ENCODE measurements at places on chromosomes 1 and 21. TPM values are rescaled to one million over a fixed set of nuclear protein-coding genes. Genes with fewer than 3 reads are reported as not detected.
A peak's percentile ranks its signal among the peaks of the same experiment; 100 is the strongest.

GRCh38 chr1:44941424-44942324 lies 44.7 kb downstream of the EIF2B3 start:
- H3K4me3 ChIP-seq = no peak overlapping the region
- no peaks in the 10 kb centered on the region for H3K27me3 ChIP-seq
- H3K36me3 ChIP-seq = no peaks in the 10 kb centered on the region
- no peak for DNase-seq

The SPRR2F gene
- total RNA-seq = not detected

DNA sequence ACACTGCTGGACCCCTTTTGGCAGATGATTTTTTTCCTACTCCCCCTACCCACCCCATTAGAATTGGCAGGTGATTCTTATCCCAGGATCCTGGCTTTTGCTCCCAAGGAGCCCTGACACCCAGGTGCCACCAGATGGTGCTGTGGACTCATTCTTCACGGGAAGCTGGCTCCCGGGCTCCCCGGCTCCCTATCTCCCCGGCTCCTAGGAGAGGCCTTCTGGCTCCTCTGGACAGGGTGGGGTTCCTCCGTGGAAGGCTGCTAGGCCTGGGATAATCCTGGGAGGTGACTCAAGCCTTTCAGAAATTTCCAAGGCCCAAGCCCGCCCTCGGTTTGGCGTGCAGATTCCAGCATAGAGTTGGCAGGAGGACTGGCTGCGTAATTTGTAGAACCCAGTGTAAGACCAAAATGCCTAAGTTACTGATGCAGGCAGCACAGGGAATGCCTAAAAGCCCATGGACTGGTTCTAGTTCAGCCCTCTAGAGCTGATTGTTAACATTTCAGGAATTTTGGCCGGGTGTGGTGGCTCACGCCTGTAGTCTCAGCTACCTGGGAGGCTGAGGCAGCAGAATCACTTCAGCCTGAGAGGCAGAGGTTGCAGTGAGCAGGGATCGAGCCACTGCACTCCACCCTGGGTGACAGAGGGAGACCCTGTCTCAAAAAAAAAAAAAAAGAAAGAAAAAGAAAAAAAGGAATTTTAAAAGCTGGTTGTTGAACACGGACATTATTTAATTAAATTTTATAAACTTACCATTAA lies 6.8 kb upstream of the BSDC1 start:
- H3K27ac ChIP-seq = peak overlapping the region; percentile 79
- no peaks in the 10 kb centered on the region for H3K36me3 ChIP-seq
- H3K4me3 ChIP-seq = no peak overlapping the region
- peak; percentile 90 for DNase-seq

The OXCT2 gene
- 0.41 TPM for total RNA-seq

The LHX8 gene
- not detected for total RNA-seq

- no peak overlapping the region for H3K27ac ChIP-seq
- no peak for DNase-seq
- H3K4me3 ChIP-seq = no peak overlapping the region
Observed at GRCh38 chr1:48341221-48341620, 118.7 kb downstream of the SLC5A9 start.

- H3K4me3 ChIP-seq = no peak overlapping the region
- H3K27me3 ChIP-seq = no peaks in the 10 kb centered on the region
- no peaks in the 10 kb centered on the region for H3K4me1 ChIP-seq
- DNase-seq = no peak
Observed at GRCh38 chr1:46790446-46791101, 8.3 kb upstream of the CYP4B1 start.

The PPP1R8 gene
- 32.2 TPM for total RNA-seq

GRCh38 chr21:38994042-38994441 lies 188.3 kb downstream of the ETS2 start:
- H3K27ac ChIP-seq = peak overlapping the region; percentile 76
- no peaks in the 10 kb centered on the region for H3K36me3 ChIP-seq
- H3K4me1 ChIP-seq = no peaks in the 10 kb centered on the region
- H3K4me3 ChIP-seq = no peak overlapping the region
- DNase-seq = no peak

- no peak overlapping the region for H3K27ac ChIP-seq
- no peaks in the 10 kb centered on the region for H3K36me3 ChIP-seq
- H3K27me3 ChIP-seq = no peaks in the 10 kb centered on the region
- no peak overlapping the region for H3K4me3 ChIP-seq
Observed at GRCh38 chr1:175089136-175089718, 21.6 kb downstream of the TNN start.

- no peak overlapping the region for H3K4me3 ChIP-seq
- no peak overlapping the region for H3K27ac ChIP-seq
- H3K4me1 ChIP-seq = no peaks in the 10 kb centered on the region
- DNase-seq = no peak
- no peaks in the 10 kb centered on the region for H3K27me3 ChIP-seq
Observed at GRCh38 chr1:112762541-112763500, 47.7 kb upstream of the PPM1J start.

The NHLH1 gene
- total RNA-seq = not detected

GRCh38 chr1:45014321-45015028 lies 2.4 kb downstream of the UROD start:
- peaks cover 13% of the 10 kb centered on the region for H3K36me3 ChIP-seq
- H3K4me1 ChIP-seq = peaks cover 44% of the 10 kb centered on the region
- peak; percentile 93 for DNase-seq
- H3K4me3 ChIP-seq = no peak overlapping the region
- H3K27ac ChIP-seq = peak overlapping the region; percentile 64
- H3K27me3 ChIP-seq = no peaks in the 10 kb centered on the region

GRCh38 chr1:236864996-236865817 lies 70.1 kb downstream of the MTR start:
- no peak overlapping the region for H3K4me3 ChIP-seq
- DNase-seq = no peak
- H3K27me3 ChIP-seq = no peaks in the 10 kb centered on the region
- peaks cover 12% of the 10 kb centered on the region for H3K4me1 ChIP-seq

The CLDN8 gene
- not detected for total RNA-seq

- H3K4me3 ChIP-seq = no peak overlapping the region
- no peak overlapping the region for H3K27ac ChIP-seq
- H3K4me1 ChIP-seq = no peaks in the 10 kb centered on the region
- DNase-seq = no peak
Observed at GRCh38 chr1:16091296-16091695, 17.8 kb upstream of the FAM131C start.

- no peak overlapping the region for H3K4me3 ChIP-seq
- no peak for DNase-seq
- H3K4me1 ChIP-seq = no peaks in the 10 kb centered on the region
- H3K36me3 ChIP-seq = no peaks in the 10 kb centered on the region
Observed at GRCh38 chr1:110174961-110175360, 24.7 kb downstream of the SLC6A17 start.

The SYCP1 gene
- not detected for total RNA-seq

GRCh38 chr1:182889997-182890396 lies 50.9 kb downstream of the DHX9 start:
- H3K36me3 ChIP-seq = no peaks in the 10 kb centered on the region
- H3K27ac ChIP-seq = no peak overlapping the region
- H3K4me1 ChIP-seq = no peaks in the 10 kb centered on the region
- H3K27me3 ChIP-seq = no peaks in the 10 kb centered on the region
- DNase-seq = no peak

- no peak overlapping the region for H3K4me3 ChIP-seq
- H3K27ac ChIP-seq = no peak overlapping the region
- no peaks in the 10 kb centered on the region for H3K36me3 ChIP-seq
- peaks cover 95% of the 10 kb centered on the region for H3K4me1 ChIP-seq
- no peaks in the 10 kb centered on the region for H3K27me3 ChIP-seq
Observed at GRCh38 chr21:15054089-15054488, 10.7 kb downstream of the NRIP1 start.

DNA sequence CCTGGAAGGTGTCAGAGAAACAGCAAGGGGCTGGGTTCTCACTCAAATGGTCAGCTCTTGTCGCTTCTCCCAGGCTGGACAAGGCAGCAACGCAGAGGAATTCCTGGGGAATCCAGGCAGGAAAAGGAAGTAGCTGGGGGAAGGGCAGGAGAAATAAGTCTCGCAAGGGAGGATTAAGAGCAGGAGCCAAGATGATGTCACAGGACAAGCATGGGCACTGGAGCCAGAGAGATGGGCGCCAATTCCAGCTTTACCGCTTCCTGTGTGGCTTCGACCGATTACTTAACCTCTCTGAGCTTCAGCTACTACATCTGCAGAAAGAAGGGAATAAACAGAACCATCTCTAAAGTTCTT lies 70.5 kb downstream of the SSBP3 start:
- no peaks in the 10 kb centered on the region for H3K36me3 ChIP-seq
- peak overlapping the region; percentile 54 for H3K27ac ChIP-seq
- peak; percentile 70 for DNase-seq
- H3K4me3 ChIP-seq = no peak overlapping the region
- no peaks in the 10 kb centered on the region for H3K27me3 ChIP-seq

The LMO4 gene
- total RNA-seq = 16.4 TPM

GRCh38 chr21:46156378-46156645 lies 933 bp upstream of the FTCD start:
- no peak overlapping the region for H3K27ac ChIP-seq
- no peak overlapping the region for H3K4me3 ChIP-seq
- peaks cover 12% of the 10 kb centered on the region for H3K4me1 ChIP-seq
- no peaks in the 10 kb centered on the region for H3K36me3 ChIP-seq
- no peak for DNase-seq
- no peaks in the 10 kb centered on the region for H3K27me3 ChIP-seq

DNA sequence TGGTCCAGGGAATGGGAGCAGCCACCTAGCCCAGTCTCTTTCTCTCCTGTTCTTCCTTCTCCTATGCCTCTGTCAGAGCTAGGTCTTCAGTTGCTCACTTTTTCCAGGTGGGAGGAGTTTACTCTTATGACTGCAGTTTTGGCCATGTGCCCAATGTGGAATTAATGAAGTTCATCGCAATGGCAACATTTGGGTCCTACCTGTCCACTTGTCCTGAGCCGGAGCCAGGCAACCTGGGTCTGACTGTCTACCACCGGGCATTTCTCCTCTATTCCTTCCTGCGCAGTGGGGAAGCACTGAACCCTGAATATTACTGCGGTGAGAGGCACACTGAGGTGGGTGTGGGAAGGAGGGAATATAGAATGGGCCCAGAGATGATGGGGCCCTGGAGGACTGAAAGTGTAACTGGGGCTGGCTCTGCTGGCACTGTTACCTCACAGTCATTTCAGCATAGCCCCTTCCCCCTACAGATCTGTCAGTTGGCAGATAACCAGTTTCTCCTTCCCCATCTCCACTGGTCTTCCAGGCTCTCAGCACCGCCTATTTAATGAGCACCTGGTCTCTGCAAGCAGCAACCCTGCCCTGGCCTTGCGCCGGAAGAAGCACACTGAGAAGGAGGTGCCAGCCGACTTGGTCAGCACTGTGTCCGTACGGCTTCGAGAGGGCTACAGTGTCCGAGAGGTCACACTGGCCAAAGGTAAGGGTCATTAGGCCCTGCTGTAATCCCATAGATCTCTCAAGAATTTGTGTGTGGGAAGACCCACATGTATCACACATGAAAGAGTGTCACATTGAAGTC lies 30.1 kb downstream of the SZT2 start:
- DNase-seq = no peak
- no peak overlapping the region for H3K4me3 ChIP-seq
- H3K27me3 ChIP-seq = no peaks in the 10 kb centered on the region
- H3K27ac ChIP-seq = no peak overlapping the region

The EPHA10 gene
- total RNA-seq = 0.55 TPM

DNA sequence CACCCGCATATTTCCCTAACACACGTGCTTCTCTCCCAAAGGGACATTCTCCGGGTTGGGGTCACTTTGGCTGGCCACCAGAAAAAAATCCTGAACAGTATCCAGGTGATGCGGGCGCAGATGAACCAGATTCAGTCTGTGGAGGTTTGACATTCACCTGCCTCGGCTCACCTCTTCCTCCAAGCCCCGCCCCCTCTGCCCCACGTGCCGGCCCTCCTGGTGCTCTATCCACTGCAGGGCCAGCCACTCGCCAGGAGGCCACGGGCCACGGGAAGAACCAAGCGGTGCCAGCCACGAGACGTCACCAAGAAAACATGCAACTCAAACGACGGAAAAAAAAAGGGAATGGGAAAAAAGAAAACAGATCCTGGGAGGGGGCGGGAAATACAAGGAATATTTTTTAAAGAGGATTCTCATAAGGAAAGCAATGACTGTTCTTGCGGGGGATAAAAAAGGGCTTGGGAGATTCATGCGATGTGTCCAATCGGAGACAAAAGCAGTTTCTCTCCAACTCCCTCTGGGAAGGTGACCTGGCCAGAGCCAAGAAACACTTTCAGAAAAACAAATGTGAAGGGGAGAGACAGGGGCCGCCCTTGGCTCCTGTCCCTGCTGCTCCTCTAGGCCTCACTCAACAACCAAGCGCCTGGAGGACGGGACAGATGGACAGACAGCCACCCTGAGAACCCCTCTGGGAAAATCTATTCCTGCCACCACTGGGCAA lies 59.1 kb downstream of the LACTBL1 start:
- H3K4me1 ChIP-seq = no peaks in the 10 kb centered on the region
- no peak overlapping the region for H3K4me3 ChIP-seq
- H3K36me3 ChIP-seq = no peaks in the 10 kb centered on the region
- no peaks in the 10 kb centered on the region for H3K27me3 ChIP-seq
- DNase-seq = no peak
- H3K27ac ChIP-seq = no peak overlapping the region

DNA sequence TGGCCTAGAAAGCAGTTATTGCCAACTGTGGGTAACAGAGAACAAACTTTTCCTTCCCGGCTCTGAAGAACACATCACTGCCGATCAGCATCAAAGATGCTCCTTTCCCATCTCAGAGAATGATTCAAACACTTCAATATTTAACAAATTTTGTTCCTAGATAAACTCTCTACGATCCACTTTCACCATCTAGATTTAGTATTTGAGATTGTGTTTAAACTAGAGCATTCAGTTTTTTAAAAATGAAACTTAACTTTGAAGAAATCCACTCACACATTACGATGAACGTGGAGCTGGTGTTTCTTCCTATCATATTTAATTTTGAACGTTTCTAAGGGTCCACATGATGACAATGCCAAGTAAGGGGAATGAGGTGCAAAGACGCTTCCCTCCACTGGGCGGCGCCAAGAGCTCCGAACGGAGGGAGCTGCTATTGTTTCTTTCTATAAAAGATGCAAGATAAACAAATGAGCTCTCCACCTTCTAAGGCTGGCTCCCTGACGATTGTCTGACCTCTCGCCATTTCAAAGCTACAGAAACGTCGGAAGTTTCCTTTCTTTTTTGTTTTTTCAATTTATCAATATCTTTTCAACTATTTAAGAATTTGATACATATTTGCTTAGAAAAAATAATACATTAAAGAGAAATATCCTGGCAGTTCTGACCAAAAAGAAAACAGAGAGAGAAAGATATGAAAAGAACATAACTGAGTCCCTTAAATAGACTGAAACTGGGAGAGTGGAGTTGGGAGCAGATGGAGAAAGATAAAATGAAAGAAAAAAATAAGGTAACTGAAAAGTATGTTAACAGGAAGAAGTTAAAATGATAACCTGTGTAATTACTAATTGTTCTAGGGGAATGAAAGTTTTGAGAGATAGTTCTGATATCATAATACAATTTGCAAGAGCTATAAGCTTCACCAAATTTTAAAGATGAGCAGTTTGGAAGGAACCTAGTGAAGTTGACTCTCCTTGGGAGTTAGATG lies 4.4 kb upstream of the BARHL2 start:
- peaks cover 98% of the 10 kb centered on the region for H3K27me3 ChIP-seq
- H3K27ac ChIP-seq = no peak overlapping the region
- H3K4me3 ChIP-seq = no peak overlapping the region
- peaks cover 38% of the 10 kb centered on the region for H3K4me1 ChIP-seq
- H3K36me3 ChIP-seq = no peaks in the 10 kb centered on the region
- no peak for DNase-seq
